ENCODE measurements at places on chromosomes 4 and X. TPM values are rescaled to one million over a fixed set of nuclear protein-coding genes. Genes with fewer than 3 reads are reported as not detected.

DNA sequence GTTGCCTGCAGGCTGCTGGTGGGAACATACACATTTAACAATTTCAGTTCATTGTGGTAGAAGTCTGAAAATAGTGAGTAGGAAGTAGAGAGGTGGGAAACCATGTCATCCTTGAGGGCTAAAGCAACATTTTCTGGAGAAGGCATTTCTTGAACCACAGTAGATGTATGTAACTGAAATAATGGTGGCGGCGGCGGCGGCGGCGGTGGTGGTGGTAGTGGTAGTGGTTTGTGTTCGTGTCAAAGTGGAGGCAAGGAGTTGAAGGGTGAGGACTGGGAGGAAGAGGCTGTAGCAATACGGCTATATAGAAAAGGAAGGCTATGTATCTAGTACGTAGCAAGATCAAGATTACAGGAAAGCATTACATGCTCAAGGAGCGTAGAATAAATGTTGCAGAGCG is 1381.6 kb upstream of the TENM3 start:
- no peak for DNase-seq
- H3K4me3 ChIP-seq: no peak overlapping the region
- no peaks in the 10 kb centered on the region for H3K27me3 ChIP-seq
- no peak overlapping the region for H3K27ac ChIP-seq
- H3K4me1 ChIP-seq: peaks cover 11% of the 10 kb centered on the region

- peaks cover 3% of the 10 kb centered on the region for H3K36me3 ChIP-seq
- no peak for DNase-seq
- H3K27ac ChIP-seq: no peak overlapping the region
These were observed 163.9 kb downstream of the HS3ST1 start for GRCh38 chr4:11264841-11265240.

DNA sequence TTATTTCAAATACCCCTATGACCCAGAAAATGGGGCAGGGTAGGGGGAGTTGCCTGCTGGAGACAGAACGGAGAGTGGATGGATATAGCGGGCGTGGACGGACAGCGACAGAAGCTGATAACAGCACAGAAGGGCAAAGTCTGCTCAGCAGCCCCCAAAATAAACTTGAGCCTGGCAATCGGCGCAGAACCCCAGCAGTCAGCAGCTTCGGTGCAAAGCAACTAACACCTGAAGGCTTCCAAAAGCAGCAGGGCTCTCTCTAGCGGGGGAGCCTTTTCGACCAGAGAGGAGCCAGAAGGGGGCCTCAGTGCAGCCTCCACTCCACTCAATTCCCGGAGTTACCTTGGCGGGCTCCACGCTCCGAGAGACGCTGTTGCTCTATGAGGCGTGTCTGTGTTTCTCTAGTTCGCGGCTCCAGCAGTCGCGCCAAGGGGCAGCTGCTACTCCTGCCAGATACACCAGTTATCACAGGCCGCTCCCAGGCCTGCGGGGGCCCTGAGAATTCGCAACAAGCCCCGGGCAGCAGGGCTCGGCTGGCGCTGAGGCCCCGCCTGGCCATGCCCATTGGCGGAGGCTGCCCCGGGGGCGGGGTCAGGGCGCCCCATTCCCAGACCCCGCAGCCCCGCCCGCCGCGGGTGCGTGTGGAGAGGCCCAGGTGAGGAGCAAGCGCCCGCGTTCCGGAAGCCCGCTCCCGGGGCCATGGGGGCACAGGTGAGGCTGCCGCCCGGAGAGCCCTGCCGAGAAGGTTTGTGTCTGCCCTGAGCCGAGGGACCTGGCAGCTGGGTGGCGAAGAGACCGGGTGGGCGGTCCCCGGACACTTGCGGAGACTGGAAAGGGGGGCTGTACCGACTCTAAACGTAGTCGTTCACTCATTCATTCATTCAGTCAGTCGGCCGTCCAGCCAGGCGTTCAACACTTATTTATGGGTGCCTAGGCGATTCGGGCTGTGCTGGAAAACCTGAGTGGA is at the start of the genes CNGA1 and NIPAL1:
TSS of gene CNGA1 (minus strand) at position 541 of the 967 bp plus-strand sequence. CDS start 63,992 bp downstream, outside the sequence.
TSS of gene NIPAL1 (plus strand) at position 632 of the 967 bp plus-strand sequence. CDS start at position 700, 68 bp downstream.
- peak within 1 kb of the TSS; percentile 98 for H3K27ac ChIP-seq
- H3K4me3 ChIP-seq: peak within 1 kb of the TSS; percentile 86
- H3K4me1 ChIP-seq: peaks cover 20% of the 10 kb centered on the region
- H3K27me3 ChIP-seq: no peaks in the 10 kb centered on the region
- peak; percentile 65 for DNase-seq
- peaks cover 10% of the 10 kb centered on the region for H3K36me3 ChIP-seq

DNA sequence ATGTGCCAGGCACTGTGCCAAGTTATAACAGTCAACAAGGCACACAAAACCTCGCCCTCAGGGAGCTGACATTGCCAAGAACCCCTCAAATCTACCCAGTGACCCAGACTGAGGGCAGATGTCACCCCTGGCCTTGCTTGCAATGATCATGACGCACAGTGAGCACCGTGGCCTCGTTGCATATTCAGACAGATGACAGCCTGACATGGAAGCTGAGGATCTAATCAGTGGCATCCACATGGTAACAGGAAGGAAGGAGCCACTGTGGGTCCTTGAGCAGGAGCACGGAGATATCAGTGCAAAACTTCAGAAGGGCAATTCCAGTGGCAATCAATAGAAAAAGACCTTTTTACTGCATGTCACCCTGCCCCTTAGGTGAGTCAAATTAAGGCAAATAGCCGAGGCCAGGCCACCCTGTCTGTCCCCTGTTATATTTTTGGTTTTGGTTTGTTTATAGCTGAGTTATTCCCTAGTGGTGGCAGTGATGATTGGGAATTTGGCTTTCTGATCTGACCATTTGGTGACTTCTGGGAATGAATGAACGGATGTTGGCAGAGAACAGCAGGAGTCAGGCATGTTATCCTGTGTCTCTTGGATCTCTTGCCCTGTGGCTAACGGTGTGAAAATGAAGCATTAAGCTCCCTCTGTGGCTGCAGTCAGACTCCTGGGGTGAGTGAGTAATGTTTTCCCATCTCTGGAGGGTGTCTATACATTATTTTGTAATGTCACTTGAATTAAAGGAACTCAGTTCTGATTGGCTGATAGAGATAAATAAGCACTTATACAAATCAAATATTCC is 20.4 kb downstream of the WDR13 start:
- H3K27me3 ChIP-seq: peaks cover 4% of the 10 kb centered on the region
- DNase-seq: no peak
- H3K36me3 ChIP-seq: no peaks in the 10 kb centered on the region
- no peaks in the 10 kb centered on the region for H3K4me1 ChIP-seq

- H3K4me1 ChIP-seq: no peaks in the 10 kb centered on the region
- H3K36me3 ChIP-seq: peaks cover 6% of the 10 kb centered on the region
- DNase-seq: no peak
- no peaks in the 10 kb centered on the region for H3K27me3 ChIP-seq
These were observed 22.4 kb downstream of the TMEM33 start for GRCh38 chr4:41957634-41958033.

DNA sequence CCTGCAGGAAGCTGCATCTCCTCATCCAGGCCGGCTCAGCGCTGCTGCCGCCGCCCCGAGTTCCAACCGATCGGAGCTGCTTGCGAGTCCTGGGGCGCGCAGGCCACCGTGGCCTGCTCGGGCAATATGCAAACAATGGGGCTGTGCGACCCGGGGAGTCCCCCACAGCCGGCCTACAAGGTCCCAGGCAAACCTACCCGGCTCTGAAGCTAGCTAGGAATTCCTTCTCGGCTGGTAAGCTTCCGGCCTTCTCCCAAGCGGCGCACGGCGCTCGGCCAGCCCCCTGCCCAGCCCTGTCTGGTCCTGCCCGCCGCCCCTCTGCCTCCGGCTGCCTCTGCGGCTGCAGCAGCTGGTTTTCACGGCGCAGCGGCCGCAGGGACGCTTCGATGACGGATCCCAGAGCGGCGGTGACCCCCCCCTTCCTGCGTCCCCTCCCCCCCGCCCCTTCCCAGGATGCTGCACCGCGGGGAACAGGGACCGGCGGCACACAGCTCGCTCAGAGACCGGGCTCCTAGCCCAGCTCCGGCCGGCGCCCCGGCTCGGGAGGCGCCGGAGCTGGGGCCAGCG is 59.4 kb downstream of the TSC22D3 start:
- H3K4me1 ChIP-seq: peaks cover 10% of the 10 kb centered on the region
- peak overlapping the region; percentile 78 for H3K27ac ChIP-seq
- H3K36me3 ChIP-seq: peaks cover 3% of the 10 kb centered on the region
- DNase-seq: peak; percentile 52
- no peaks in the 10 kb centered on the region for H3K27me3 ChIP-seq
- peak overlapping the region; percentile 84 for H3K4me3 ChIP-seq

Gene LAS1L
- 46.8 TPM for total RNA-seq

Gene SPANXC
- total RNA-seq: not detected

Gene ACE2
- total RNA-seq: 0.59 TPM
